ENCODE measurements at places on chromosomes 2 and 18.
A peak's percentile ranks its signal among the peaks of the same experiment; 100 is the strongest.

- no peak for DNase-seq
Observed at GRCh38 chr2:217650716-217651360, 352.0 kb downstream of the TNS1 start.

DNA sequence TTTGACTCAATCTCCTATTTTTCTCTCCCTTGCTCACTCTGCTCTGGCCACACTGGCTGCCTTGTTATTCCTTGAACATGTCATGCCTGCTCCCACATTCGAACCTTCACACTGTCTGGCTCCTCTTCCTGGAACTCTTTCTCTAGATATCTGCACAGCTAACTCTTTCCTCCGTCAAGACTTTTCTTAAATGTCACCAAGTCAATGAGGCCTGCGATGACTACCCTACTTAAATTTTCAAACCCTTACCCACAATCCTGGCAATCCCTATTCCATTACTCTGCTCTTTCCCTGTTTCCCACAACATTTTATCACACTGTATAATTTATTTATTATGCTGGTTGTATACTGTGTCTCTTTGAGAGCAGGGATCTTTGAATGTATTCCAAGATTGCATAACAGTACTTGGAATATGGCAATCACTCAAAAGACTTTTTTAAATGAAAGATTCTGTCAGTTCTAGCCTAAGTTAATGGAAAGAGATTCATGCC lies 206.2 kb downstream of the SRBD1 start:
- DNase-seq: no peak

- no peak for DNase-seq
Observed at GRCh38 chr2:186522450-186522849, 36.4 kb downstream of the ZC3H15 start.

- no peak for DNase-seq
Observed at GRCh38 chr18:6920099-6920955, 190.8 kb downstream of the ARHGAP28 start.

- no peak for DNase-seq
Observed at GRCh38 chr2:328761-329160, 40.9 kb upstream of the ALKAL2 start.

- DNase-seq: peak; percentile 56
Observed at GRCh38 chr2:70647873-70648481, 94.4 kb upstream of the TGFA start.
